ENCODE measurements at places on chromosomes 2 and 18.

GRCh38 chr2:31235504-31235902 is 1.6 kb downstream of the EHD3 start:
- peak; percentile 48 for DNase-seq

GRCh38 chr2:29238497-29238896 is 123.3 kb downstream of the CLIP4 start:
- no peak for DNase-seq

- no peak for DNase-seq
Observed at GRCh38 chr2:72980535-72981217, 63.4 kb downstream of the EMX1 start.

- DNase-seq, result no peak
Observed at GRCh38 chr2:233676046-233676445, 4.3 kb downstream of the UGT1A9 start.

DNA sequence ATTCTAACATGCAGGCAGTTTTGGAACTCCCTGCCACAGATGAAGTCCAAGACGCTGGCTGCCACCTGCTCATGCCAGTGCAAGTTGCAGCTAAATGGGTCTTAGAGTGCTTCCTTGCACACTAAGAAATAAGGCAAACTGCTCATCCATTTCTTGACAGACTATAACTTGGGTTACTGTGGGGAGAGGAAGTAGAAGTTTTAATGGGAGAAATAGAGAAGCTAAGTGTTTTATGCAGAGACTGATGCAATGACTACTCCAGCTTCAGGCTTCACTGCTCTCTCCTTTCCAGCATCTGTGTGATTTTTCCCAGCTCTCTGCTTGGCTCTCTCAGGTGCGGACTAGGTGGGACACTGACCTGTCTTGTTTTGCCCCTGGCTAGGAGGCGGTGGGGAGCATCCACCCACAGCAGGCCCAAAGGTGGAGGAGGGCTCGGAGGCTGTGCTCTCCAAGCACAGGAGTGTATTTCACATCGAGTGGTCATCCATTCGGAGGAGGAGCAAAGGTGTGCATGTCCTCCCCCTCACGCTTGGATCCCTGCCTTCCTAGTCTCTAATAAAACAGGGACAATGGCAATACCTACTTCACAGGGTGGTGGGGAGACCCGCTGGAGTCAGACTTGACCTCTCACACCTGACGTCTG is 48.2 kb downstream of the SLC14A2 start:
- no peak for DNase-seq

- no peak for DNase-seq
Observed at GRCh38 chr2:127479866-127480743, 46.2 kb downstream of the IWS1 start.

DNA sequence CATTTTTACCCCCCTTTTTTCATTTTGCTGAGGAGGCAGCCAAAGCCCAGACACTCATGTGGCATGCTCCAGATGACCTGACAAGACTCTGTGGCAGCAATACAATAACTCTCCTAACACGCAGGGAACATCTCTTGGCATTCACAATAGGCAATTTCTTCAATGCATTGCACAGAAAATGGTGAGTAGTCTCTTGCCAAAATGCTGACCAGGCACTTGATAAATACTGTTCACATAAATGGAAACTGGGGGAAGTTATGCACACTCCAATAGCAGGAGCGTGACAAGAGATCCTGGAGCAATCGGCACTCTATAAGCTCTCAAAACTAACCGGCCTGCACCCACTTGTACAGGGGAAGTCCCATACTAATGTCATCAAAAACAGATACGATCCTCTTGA is 66.3 kb downstream of the NBAS start:
- DNase-seq, result no peak

GRCh38 chr18:23451491-23451890 is 1.6 kb upstream of the RIOK3 start:
- no peak for DNase-seq
